Pancreas (tissue), 10 donors: ENCODE measurements at places on chromosomes 16 and 17. TPM values are rescaled to one million over a fixed set of nuclear protein-coding genes. Genes with fewer than 3 reads are reported as not detected.

DNA sequence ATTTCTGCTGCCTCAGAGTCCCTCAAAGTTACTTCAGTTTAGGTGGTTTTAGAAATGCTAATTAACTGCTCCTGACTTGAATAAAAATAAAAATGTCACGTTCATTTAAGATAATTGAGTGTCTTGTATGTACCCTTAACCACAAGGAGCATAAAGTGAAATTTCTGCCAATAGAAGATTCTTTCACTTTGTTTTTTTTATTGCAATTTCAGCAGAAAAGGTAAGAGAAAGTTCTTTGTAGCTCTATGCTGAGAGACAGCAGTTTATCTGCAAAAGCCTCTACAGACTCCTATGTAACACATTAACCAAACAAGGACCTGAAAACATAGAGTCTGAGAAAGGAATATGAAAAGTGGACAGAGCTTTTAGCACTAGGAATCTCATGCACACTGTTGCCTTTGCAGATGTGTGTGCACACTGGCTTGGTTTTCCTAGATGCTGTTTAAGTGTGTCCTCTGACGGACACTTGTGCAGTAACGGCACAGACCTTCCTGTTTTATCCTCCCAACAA lies 11.6 kb downstream of the ARHGAP44 start:
- no peak overlapping the region for H3K4me3 ChIP-seq
- H3K36me3 ChIP-seq, result no peaks in the 10 kb centered on the region
- no peaks in the 10 kb centered on the region for H3K27me3 ChIP-seq
- H3K27ac ChIP-seq, result no peak overlapping the region
- no peak for DNase-seq

DNA sequence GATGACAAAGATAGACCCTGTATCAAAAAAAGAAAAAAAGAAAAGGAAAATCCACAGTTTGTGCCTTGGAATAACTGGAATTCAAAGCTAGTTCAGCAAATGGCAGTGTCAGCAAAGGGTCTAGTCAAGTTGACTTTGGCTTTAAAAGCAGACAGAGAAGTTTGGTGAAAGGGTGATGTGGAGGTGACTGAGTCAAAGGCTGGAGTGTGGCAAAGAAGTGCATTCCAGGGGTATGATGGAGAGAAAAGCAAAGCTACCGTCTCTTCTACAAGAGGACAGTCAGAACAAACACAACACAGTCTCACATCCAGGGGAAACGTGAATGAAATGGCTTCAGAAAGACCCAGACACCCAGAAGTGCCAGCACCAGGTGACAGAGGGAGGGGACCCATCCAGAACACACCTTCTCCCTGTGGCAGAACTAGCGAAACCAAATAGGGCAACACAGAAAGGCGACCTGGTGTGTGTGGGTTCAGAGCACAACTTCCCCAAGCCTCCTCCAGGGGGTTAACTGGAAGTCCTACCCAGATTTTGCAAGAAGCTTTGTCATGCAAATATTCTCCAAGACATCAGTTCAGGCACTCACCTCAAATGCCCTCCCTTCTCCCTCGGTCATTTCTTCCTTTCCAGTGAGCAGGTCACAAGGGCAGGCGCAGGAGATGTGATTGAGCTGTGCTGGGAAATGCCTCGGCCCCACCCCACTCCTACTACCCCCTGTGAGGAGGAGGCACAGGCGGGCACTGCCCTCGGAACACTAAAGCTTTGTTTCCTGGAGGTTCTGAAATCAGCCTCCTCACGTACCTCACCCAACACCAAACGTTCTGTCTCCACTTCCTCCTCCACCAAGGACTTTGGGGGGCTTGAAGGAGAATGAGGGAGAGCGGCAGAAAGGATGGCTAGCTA lies 481.9 kb downstream of the SOX9 start:
- no peak overlapping the region for H3K4me3 ChIP-seq
- peaks cover 3% of the 10 kb centered on the region for H3K4me1 ChIP-seq
- peak overlapping the region; percentile 44 for H3K27ac ChIP-seq
- DNase-seq, result no peak

DNA sequence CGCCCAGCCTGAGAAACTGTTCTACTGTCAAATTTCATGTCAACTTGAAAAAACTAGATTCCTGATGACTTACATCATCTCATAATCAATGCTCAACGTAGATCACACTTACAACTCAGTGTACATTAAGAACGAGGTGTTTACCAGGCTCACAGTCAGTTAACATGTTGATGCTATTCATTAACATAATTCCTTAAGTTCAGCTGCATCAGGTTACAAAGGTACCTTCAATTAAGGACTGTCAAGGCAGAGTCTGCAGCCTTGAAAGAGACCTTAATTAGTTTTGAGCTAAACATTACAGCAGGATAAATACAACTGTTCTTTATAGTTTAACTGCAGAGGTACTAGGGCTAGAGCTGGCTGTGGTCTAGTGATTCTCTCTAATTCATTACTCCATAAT lies 1.9 kb downstream of the GNA13 start:
- H3K36me3 ChIP-seq, result peaks cover 4% of the 10 kb centered on the region
- no peaks in the 10 kb centered on the region for H3K27me3 ChIP-seq
- peak overlapping the region; percentile 97 for H3K27ac ChIP-seq
- H3K4me3 ChIP-seq, result no peak overlapping the region

The GP2 gene
- 14,691 TPM for total RNA-seq

The DNAH9 gene
- total RNA-seq, result 1.3 TPM

DNA sequence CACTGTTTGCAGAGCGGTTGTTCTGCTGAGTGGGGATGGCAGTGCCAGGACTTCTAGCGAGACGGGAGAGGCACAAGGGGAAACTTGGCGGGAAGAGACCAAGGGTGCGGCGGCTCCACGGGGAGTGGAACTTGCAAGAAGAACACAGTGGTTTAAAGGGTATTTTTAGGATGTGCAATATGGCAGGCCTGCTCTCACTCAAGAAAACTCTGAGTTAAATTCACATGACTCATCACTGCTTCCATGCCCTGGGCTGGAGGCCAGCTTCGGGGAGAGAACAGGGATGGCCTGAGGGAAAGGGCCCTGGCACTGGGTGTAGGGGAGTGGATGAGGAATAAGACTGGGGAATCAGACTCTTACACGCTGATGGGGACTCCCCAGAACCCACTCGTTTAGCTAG lies 13.3 kb upstream of the CD300LD start:
- H3K36me3 ChIP-seq, result no peaks in the 10 kb centered on the region
- H3K4me1 ChIP-seq, result no peaks in the 10 kb centered on the region
- H3K27me3 ChIP-seq, result no peaks in the 10 kb centered on the region
- H3K27ac ChIP-seq, result no peak overlapping the region
- DNase-seq, result no peak
- H3K4me3 ChIP-seq, result no peak overlapping the region

The CDRT15L2 gene
- not detected for total RNA-seq

The SLC16A11 gene
- 2.0 TPM for total RNA-seq

The ZG16 gene
- 1.4 TPM for total RNA-seq

The TAT gene
- total RNA-seq, result 0.20 TPM

DNA sequence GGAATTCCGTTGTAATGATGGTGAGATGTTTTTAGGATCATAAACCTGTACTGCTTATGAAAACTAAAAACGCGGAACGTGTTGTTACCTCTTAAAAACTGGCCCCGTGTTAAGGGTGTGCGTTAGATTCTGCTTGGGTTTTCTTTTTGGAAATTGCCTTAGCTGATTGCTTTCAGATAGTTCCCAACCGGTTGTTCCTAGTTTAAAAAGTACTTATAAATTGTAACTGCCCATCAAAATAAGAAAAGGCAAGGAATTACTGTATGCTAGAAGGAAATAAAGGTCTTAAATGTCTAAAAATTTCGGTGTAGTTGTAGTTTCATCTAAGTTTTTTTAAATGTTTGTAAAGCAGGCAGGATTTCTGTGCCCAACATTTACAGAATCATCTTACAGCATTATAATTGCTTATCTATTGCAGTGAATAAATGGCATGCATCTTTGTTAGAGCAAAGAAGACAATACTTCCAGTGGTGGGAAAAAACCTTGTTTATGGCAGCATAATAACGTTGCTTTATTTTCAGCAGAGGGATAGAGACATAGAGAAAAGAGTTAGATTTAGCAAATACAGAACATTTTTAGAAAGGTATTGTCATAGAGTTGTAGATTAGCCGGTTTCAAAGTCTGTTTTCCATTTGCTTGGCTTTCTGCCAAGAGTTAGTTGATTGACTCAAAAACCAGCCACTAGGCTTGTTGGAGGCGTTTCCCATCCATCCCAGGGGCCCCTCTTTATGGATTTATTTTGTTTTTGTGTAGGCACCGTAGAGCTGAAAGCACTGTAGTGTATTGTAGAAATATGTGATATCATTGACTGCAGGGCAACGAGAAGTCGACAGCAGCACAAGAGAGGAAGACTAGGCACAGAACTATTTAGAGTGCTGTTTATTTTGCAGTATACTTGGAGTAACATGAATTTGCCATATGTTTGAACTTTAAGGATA lies 1.7 kb downstream of the PPM1D start:
- no peaks in the 10 kb centered on the region for H3K36me3 ChIP-seq
- peak overlapping the region; percentile 86 for H3K4me3 ChIP-seq
- peaks cover 4% of the 10 kb centered on the region for H3K4me1 ChIP-seq
- H3K27me3 ChIP-seq, result no peaks in the 10 kb centered on the region
- H3K27ac ChIP-seq, result no peak overlapping the region

DNA sequence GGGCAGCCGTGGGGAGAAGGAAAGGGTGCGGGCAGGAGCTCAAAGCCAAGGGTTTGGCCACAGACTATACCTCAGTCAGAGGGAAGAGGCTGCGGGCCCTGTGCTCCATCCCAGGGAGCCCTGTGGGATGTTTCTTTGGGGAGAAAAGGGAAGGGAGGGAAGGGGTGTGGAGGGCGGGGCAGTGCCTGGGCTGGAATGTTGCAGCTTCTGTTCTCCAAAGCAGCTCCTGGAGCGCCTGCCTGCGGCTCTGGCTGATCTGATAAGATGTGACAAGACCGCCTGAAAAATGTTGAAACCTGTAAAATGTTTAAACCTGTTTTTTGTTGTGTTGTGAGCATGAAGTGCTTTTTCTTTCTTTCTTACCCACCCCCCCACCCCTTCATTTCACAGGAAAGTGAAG lies 32.8 kb downstream of the WNT3 start:
- no peak overlapping the region for H3K4me3 ChIP-seq
- no peak overlapping the region for H3K27ac ChIP-seq
- H3K27me3 ChIP-seq, result no peaks in the 10 kb centered on the region
- H3K36me3 ChIP-seq, result no peaks in the 10 kb centered on the region
- no peak for DNase-seq
- no peaks in the 10 kb centered on the region for H3K4me1 ChIP-seq

DNA sequence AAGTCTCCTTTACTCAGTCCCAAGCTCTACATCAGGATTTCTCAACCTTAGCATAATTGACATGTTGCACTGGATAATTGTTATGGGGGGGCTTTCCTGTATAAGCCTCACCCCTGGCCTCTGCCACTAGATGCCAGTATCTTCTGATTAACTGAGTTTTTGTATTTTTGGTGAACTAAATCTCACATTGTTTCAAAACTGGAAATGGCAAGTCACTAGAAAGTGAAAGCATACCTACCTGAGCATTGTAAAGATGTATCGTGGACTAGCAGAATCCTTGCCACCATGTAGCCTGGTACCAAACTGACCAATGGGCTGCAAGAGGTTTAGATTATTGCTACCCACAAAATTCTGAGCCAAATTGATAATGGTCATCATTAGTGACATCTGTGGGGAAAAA lies 15.0 kb downstream of the TOP2A start:
- no peaks in the 10 kb centered on the region for H3K4me1 ChIP-seq
- no peaks in the 10 kb centered on the region for H3K27me3 ChIP-seq
- no peak overlapping the region for H3K27ac ChIP-seq

The GP1BA gene
- not detected for total RNA-seq

GRCh38 chr17:17818088-17818526 lies 18.7 kb downstream of the SREBF1 start:
- peaks cover 5% of the 10 kb centered on the region for H3K36me3 ChIP-seq
- no peak overlapping the region for H3K4me3 ChIP-seq
- H3K4me1 ChIP-seq, result peaks cover 30% of the 10 kb centered on the region
- no peaks in the 10 kb centered on the region for H3K27me3 ChIP-seq
- DNase-seq, result no peak

DNA sequence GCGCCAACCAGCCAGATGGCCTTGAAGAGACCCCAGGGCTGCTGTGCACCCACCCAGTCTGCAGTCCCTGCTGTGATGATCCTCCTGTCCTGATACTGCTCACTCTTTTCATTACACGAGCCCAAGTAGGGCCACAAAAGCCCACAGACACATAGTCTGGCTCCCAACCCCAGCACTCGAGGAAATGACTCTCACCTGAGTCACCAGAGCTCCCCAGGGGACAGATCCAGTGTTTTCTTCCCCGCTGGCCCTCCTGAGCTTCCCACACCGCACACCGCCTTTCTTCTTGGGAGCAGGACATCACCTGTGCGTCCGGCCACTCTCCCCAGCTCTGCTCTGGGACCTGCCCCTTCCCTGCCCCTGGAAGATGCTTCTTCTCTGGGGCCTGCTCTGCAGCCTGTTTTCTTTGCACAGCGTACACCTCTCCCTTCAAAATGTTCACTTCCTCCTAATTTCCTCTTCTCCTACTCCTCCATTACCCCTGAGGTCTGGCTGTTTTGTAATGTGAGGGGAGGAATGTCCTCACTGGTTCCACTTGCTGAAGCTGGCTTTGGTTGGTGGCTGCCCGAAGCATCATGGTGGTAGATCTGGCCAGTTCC lies 2.0 kb upstream of the SCN4A start:
- H3K4me3 ChIP-seq, result no peak overlapping the region
- no peaks in the 10 kb centered on the region for H3K27me3 ChIP-seq
- no peaks in the 10 kb centered on the region for H3K36me3 ChIP-seq

DNA sequence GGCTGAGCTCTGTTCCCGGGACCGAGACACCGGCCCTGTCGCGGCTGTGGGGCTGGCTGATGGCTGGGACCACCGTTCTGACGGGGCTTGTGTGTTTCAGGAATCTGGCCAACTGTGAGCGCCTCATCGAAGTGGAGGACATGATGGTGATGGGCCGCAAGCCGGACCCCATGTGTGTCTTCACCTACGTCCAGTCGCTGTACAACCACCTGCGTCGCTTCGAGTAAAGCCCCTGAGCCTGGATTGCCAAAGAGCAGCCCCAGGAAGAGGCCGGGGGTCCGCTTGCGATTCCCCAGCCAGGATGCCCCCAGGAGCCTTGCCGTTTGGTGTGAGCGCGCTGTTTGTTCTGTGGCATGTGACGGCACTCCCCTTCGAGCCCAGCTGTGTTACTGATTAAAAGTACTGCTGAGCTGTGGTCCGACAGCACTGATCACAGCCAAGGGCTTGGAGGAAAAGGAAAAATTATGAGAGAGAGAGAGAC lies 23.0 kb downstream of the SMTNL2 start:
- H3K27me3 ChIP-seq, result no peaks in the 10 kb centered on the region
- H3K4me1 ChIP-seq, result no peaks in the 10 kb centered on the region
- H3K36me3 ChIP-seq, result no peaks in the 10 kb centered on the region
- no peak overlapping the region for H3K4me3 ChIP-seq
- no peak for DNase-seq

The NPIPB6 gene
- total RNA-seq, result not detected

The CCL22 gene
- not detected for total RNA-seq

GRCh38 chr17:9987779-9988585 lies 82.9 kb upstream of the RCVRN start:
- H3K4me1 ChIP-seq, result no peaks in the 10 kb centered on the region
- no peak overlapping the region for H3K27ac ChIP-seq
- H3K27me3 ChIP-seq, result no peaks in the 10 kb centered on the region
- no peaks in the 10 kb centered on the region for H3K36me3 ChIP-seq
- peak; percentile 50 for DNase-seq

The ABCC1 gene
- total RNA-seq, result 8.5 TPM

The UMOD gene
- 9.6 TPM for total RNA-seq

- H3K4me1 ChIP-seq, result no peaks in the 10 kb centered on the region
- no peaks in the 10 kb centered on the region for H3K27me3 ChIP-seq
- H3K36me3 ChIP-seq, result no peaks in the 10 kb centered on the region
- no peak overlapping the region for H3K27ac ChIP-seq
- no peak overlapping the region for H3K4me3 ChIP-seq
- DNase-seq, result no peak
Measured at GRCh38 chr17:13393841-13394710, 207.7 kb downstream of the HS3ST3A1 start.

The GCSH gene
- total RNA-seq, result 18.0 TPM

The MAPT gene
- 2.1 TPM for total RNA-seq
